ENCODE measurements at places on chromosomes 11 and 22. TPM values are rescaled to one million over a fixed set of nuclear protein-coding genes. Genes with fewer than 3 reads are reported as not detected.

Gene CSF2RB
- total RNA-seq: not detected

Gene CALCA
- total RNA-seq: 0.09 TPM

Gene OR8G1
- not detected for total RNA-seq

Gene MS4A8
- total RNA-seq: not detected

Gene STK33
- total RNA-seq: 4.0 TPM

Gene CCDC188
- total RNA-seq: not detected

Gene GGTLC3
- not detected for total RNA-seq

Gene SAA4
- not detected for total RNA-seq

Gene ZP1
- not detected for total RNA-seq

Gene TRAF6
- total RNA-seq: 7.0 TPM
